ENCODE measurements at places on chromosomes 6 and 20.

DNA sequence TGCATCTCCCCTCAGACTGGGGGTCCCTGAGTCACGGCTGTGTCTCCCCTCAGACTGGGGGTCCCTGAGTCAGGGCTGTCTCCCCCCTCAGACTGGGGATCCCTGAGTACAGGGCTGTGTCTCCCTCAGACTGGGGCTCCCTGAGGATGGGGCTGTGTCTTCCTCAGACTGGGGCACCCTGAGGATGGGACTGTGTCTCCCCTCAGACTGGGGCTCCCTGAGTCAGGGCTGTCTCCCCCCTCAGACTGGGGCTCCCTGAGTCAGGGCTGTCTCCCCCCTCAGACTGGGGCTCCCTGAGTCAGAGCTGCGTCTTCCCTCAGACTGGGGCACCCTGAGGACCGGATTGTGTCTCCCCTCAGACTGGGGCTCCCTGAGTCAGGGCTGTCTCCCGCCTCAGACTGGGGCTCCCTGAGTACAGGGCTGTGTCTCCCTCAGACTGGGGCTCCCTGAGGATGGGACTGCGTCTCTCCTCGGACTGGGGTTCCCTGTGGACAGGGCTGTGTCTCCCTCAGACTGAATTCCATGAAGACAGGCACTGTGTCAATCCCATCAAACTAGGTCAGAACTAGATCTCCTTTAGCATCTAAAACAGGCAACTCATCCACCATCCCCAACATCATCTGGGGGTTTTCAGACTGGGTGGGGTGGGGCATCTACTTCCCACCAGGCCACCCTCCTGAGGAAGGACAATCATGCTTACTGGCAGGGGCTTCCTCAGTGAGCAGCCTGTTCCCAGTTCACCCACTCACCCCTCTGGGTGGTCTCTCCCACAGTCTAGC, 60.7 kb downstream of the MRPL14 start:
- H3K27ac ChIP-seq: no peak overlapping the region
- DNase-seq: no peak
- no peak overlapping the region for H3K4me3 ChIP-seq
- peaks cover 9% of the 10 kb centered on the region for H3K27me3 ChIP-seq
- H3K4me1 ChIP-seq: no peaks in the 10 kb centered on the region

DNA sequence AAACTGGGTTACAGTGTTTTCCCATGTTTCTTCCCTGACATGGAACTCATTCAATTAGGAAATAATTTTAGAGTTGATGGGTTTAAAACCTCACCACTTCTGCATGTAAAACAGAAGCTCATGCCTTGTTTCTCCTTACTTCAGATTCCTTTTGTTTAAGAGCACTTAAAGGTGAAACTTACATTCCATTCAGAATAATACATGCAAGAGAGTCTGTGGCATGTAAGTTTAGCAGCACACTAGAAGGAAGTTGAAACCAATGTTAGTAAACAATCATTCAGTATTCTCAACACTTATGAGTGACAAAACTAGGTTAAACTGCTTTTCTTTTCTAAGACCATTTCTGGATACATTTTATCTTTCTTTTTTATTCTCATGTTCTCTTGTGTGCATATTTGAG, 495.6 kb upstream of the PTCHD4 start:
- DNase-seq: no peak
- H3K4me1 ChIP-seq: no peaks in the 10 kb centered on the region
- H3K27me3 ChIP-seq: no peaks in the 10 kb centered on the region

DNA sequence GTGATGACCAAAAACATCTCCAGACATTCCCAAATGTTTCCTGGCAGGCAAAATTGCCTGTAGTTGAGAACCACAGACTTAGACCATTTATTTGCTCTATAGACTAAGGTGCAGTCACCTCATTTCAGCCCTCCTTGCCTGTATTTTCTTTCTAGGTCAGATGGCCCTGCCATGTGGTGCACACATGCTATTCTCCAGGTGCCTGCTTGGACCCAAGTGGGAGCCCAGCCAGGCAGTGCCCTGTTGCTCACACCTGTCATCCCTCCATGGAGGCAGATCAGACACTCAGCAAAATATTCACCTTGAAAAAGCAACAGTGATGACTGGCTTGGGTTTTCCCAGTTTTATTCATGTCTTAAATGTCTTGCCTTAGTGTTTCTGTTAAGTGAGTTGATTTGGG, 311.4 kb downstream of the TFAP2C start:
- DNase-seq: no peak
- peaks cover 20% of the 10 kb centered on the region for H3K27me3 ChIP-seq
- H3K4me1 ChIP-seq: no peaks in the 10 kb centered on the region
- no peak overlapping the region for H3K4me3 ChIP-seq
- no peak overlapping the region for H3K27ac ChIP-seq

DNA sequence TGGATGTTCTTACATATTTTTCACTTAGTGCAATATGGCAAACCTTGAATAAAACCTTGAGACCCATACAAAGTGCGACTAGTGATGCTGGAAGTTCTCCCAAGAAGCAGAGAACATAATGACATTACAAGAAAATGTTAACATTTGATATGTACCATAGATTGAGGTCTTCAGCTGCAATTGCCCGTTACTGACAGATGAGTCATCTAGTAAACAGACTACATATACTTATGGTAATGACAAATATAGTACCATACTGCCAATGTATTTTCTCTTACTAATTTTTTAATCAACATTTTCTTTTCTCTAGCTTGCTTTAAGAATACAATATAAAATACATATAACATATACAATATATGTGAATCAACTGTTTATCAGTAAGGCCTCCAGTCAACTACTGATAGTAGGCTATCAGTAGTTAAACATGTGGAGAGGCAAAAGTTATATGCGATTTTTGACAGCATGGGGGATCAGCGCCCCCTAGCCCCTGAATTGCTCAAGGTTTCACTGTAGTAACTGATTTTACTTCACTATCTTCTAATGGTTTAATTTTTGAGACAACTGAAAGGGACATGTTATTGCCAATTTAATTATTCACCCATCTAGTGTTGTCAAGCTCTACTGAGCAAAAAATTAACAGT, 166.7 kb upstream of the ADGRB3 start:
- no peaks in the 10 kb centered on the region for H3K4me1 ChIP-seq
- no peak overlapping the region for H3K4me3 ChIP-seq
- no peak overlapping the region for H3K27ac ChIP-seq
- no peaks in the 10 kb centered on the region for H3K27me3 ChIP-seq
- DNase-seq: no peak

- no peaks in the 10 kb centered on the region for H3K36me3 ChIP-seq
- no peak overlapping the region for H3K4me3 ChIP-seq
- peaks cover 62% of the 10 kb centered on the region for H3K27me3 ChIP-seq
- H3K4me1 ChIP-seq: no peaks in the 10 kb centered on the region
- DNase-seq: no peak
- no peak overlapping the region for H3K27ac ChIP-seq
Measured at GRCh38 chr20:45497971-45498494, 17.4 kb downstream of the SPINT3 start.

DNA sequence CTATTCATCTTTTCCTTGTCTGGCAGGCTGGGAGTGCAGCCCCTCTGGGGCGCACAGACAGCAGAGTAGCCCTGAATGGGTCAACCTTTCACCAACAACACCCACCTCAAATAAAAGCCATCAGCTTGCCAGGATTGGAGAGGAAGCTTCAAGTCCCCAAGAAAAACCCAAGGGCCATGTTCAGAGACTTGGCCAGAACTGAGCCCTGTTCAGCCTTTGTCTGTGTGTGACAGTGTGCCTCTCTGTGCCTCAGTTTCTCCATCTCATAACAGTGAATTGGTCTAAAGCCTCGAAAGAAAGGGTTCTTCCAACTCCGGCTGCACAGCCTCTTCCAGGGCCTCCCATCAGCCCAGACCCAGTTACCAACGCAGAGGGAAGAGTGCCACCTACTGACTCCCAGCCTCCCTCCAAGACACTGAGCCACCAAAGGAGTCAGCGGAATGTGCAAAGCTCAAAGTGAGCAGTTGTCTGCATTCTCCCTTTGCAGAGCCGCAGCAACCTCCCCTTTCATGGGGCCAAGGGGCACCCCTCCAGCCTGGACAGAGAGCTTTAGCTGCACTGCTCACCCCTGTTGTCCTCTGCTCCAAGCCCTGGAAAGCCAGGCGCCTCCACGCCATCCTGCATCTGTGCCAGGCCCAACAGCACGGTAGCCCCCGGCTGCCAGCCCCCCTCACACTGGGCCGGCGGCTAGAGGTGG, 82.7 kb upstream of the TOP1 start:
- H3K27me3 ChIP-seq: peaks cover 39% of the 10 kb centered on the region
- no peak for DNase-seq
- H3K4me3 ChIP-seq: no peak overlapping the region
- H3K36me3 ChIP-seq: no peaks in the 10 kb centered on the region

GRCh38 chr6:162372106-162372505, 355.5 kb downstream of the PRKN start:
- no peaks in the 10 kb centered on the region for H3K27me3 ChIP-seq
- H3K27ac ChIP-seq: no peak overlapping the region
- no peaks in the 10 kb centered on the region for H3K36me3 ChIP-seq
- no peak for DNase-seq

DNA sequence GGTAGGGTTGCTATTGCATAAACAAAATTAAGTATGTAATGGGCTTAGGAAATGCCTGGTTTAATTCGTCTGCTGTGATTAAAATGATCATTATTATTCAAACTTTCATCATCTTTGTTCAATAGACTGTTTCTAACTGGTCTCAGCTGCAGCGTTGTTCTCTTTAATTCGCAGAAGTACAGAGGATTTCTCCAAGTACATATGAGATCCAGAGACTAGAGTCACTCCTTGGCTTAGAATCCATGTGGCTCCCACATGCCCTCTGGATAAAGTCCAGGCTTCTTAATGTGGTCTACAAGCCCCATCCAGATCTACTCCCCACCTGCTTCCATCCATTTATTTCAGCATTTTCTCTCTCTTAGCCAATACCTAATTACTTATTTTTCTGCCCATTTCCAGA, 1.1 kb upstream of the ZBTB24 start:
- H3K36me3 ChIP-seq: peaks cover 18% of the 10 kb centered on the region
- H3K4me3 ChIP-seq: peak overlapping the region; percentile 92
- H3K4me1 ChIP-seq: peaks cover 42% of the 10 kb centered on the region
- H3K27ac ChIP-seq: peak overlapping the region; percentile 23

DNA sequence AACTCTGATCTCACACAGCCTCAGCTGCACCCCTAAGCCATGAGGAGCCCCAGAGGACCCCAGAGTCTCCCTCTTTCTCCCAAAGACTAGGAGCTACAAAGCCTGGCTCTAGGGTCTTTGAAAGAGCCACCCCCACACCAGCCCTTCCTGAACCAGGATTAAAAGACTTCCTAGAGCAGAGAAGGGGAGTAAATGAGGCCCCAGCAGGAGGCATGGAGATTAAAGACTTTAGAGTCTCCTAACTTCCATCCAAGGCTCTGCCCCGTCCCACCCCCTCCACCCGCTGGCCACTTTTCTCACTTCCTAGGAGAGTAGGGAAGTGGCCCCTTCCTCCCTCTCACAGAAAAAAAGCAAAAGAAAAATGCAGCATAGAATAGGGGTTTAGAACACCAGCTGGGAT, 1.7 kb downstream of the PREX1 start:
- peaks cover 31% of the 10 kb centered on the region for H3K36me3 ChIP-seq
- no peak for DNase-seq
- H3K4me1 ChIP-seq: peaks cover 63% of the 10 kb centered on the region
- H3K4me3 ChIP-seq: peak overlapping the region; percentile 97
- peak overlapping the region; percentile 91 for H3K27ac ChIP-seq

Data from central memory CD8-positive, alpha-beta T cell (primary cell).